ENCODE measurements at places on chromosomes 11 and 22. TPM values are rescaled to one million over a fixed set of nuclear protein-coding genes. Genes with fewer than 3 reads are reported as not detected.

Gene OR5A1
- polyA plus RNA-seq: not detected

- peak; percentile 17 for DNase-seq
These were observed 425.9 kb downstream of the TMEM135 start for GRCh38 chr11:87463486-87464102.

Gene MYO18B
- 4.8 TPM for polyA plus RNA-seq

Gene PANX2
- polyA plus RNA-seq: 1.9 TPM

GRCh38 chr11:17571431-17572358 lies 24.6 kb downstream of the OTOG start:
- no peak for DNase-seq
